ENCODE measurements at places on chromosomes 6 and 20.

- no peak for DNase-seq
These were observed 102.0 kb downstream of the ARID1B start for GRCh38 chr6:156879186-156879585.

DNA sequence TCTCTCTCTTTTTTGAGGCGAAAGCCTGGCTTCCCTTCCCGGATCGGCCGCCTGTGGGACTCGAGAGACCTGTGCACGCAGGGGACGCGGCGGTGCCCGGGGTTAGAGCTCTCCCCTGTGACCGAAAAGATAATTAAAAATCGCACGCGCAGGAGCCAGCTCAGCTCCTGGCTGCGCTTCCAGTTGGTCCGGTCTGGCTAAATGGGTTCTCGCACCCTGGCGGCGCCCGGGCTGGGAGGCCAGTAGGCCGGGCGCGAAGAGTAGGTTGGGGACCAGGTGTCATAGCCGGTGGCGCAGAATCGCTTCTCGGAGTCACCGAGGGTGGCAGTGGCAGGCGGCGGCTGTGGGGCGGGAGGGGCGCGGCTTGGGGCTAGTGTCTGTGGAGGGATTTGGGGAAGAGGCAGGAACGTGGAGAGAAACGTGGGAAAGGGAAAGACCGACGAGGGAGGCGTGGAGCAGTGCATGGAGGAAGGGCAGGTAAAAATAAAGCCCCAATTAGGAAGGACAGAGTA lies 41.9 kb upstream of the SUPT3H start:
- DNase-seq = no peak

DNA sequence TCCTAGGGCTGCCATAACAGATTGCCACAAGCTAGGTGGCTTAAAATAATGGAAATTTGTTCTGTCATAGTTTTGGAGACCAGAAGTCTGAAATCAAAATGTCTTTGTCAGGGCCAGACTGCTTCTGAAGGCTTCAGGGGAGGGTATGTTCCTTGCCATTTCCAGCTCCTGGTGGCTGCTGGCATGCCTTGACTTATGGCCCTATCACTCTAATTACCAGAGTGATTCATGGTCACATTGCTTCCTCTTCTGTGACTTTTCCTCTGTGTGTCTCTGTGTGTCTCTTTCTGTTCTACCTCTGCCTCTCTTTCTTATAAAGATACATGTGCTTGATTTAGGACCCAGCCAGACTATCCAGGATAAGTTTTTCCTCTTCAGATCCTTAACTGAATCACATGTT lies 635.2 kb upstream of the IMPG1 start:
- DNase-seq = no peak

DNA sequence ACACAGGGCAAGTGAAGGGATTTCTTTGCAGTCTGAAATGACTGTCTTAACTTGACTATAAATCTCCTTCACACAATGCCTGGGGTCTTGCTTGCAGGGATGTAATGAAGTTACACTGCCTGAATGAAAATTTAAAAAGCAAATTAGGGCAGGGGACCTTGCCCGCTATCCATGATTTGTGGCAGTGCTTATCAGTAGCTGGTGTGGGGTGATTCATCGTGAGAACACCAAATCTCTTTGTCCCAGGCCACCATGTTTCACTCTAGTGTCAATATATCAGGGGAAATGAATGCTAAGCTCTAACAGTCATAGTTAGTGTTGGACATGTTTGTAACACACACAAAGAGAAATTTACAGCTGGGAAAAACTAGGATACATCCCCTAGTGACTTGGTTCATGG lies 713.7 kb upstream of the EPHA7 start:
- no peak for DNase-seq

GRCh38 chr6:168093071-168093505 lies 14.1 kb upstream of the FRMD1 start:
- DNase-seq = no peak

- DNase-seq = no peak
These were observed 10.5 kb downstream of the DNAH8 start for GRCh38 chr6:38725414-38726183.

GRCh38 chr6:150026976-150027805 lies 1.9 kb upstream of the RAET1L start:
- DNase-seq = no peak

DNA sequence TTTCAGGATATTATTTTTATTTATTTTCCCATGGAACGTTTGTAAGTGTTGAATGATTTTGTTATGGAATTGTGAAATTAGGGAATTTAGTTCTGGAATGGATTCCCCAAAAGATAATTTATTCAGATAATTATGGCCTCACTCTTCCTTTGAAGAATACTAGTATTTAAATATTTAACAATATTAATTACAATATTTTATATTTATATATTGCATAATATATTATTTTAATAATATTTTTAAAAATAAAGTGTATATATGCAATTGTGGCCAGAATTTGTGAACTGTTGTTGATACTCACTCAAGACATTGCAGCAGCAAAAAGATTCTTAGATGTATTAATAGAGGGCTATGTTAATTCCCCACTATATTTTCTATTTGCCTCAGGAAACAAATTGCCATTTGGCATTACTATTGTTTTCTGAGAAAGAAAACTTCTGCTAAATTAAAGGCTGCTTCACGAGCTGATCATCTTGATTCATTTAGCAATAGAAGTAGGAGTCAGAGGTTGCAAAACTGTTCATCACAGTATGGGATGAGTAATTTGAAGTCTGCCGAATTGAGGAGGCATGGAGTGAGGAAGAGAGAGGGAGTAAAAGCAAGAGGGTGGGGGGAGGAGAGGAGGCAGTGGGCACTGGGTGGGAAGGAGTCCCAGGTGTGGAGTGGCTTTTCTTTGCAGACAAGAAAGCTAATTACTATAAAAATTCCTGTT lies 729.2 kb downstream of the DHX35 start:
- no peak for DNase-seq

DNA sequence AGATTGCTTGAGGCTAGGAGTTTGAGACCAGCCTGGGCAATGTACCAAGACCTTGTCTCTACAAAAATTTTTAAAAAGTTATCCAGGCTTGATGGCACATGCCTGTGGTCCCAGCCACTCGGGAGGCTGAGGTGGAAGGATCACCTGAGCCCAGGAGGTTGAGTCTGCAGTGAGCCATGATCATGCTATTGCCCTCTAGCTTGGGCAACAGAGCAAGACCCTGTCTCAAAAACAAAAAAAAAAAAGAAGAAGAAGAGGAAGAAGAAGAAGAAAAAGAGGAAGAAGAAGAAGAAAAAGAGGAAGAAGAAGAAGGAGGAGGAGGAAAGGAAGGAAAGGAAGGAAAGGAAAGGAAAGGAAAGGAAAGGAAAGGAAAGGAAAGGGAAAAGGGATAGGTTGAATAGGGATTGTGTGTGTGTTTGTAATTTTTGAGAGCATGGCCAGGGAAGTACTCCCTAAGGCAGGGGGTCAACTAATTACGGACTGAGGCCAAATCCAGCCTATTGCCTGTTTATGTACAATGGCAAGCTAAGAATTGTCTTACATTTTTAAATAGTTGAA lies 43.0 kb upstream of the ZNF217 start:
- no peak for DNase-seq

All from hematopoietic multipotent progenitor cell treated with erythropoietin and hydrocortisone succinate and interleukin-3 and kit ligand, for 15 days (in vitro differentiated cells).